Hippocampal formation (tissue), 2 donors: ENCODE measurements at places on chromosomes 5 and 9.

DNA sequence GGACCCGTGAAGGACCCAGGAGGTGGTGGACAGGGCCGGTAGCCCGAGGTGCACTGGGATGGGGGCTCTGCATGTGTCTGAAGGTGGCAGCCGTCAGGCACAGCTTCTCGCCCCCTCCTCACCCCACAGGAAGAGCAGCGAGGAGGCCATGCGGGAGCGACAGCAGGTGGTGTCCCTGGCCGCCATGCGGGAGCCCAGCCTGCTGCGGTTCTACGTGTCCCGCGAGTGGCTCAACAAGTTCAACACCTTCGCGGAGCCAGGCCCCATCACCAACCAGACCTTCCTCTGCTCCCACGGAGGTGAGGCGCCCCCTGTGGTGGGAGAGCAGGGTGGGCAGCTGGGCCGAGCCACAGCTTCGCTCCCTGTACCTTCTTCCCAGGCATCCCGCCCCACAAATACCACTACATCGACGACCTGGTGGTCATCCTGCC, 39.9 kb downstream of the USP20 start:
- no peak for DNase-seq

DNA sequence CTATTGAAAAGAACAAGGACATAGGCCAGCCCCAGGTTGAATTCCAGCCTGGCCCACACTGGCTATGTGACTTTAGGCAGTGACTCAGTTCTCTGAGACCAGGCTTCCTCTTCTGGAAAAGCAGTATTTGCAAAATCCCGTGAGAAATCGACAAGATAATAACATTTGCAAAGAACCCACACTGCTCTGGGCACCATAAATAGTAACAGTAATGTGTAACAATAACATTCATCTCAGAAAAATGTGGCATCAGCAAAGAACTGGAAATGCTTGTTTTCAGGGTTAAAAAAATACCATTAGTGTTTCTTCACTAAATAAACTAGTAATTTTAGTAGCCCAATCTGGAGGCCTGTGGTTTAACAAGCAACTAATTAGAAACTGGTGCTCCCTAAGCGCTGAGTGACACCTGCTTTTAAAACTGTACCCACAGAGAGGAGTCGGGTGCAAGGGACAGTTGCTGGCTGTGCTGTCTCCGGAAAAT, 148.4 kb downstream of the TTLL11 start:
- DNase-seq = no peak

DNA sequence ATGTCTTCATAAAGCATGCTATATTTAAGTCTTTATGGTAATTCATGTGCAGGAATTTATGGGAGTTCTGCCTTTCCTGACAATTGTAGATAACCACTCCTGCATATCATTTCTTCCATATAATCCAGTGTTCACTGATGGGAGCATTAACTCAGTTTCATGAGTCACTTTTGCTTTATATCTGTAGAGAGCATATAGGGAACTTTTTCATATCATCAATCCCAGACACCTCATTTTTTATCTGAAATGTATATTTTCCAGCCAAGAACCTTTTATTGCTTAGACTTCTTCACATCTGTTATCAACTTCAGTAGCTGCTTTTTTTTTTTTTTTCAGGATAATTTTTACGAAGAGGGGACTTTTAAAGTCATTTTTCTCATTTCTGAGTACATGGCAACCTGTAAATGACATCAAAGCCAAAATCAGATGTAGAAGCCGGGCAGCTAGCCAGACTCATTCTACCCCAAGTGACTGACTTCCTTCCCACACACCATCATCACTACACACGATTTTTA, 41.1 kb downstream of the NFX1 start:
- no peak for DNase-seq

- DNase-seq = no peak
Observed at GRCh38 chr5:137688210-137688840, 47.6 kb downstream of the KLHL3 start.

GRCh38 chr5:175868996-175869638, 2.3 kb upstream of the CPLX2 start:
- no peak for DNase-seq

DNA sequence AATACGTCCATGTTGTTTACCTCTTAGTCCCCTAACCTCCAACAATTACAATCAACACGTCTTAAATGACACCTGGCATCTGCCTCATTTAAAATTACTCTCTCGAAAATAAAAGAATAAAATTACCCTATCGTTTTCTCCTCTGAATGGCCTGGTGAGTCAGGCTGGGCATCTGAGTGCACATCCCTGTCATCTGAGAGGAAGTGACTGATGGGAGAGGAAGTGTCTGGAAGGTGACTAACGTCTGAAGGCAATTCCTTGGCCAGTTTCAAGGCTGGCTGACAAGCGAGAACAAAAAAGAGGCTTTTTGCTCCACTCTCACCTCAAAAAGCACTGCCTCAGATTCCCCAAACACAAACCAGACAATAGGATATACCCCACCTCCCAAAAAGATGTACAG, 57.7 kb downstream of the MAPKAP1 start:
- no peak for DNase-seq

DNA sequence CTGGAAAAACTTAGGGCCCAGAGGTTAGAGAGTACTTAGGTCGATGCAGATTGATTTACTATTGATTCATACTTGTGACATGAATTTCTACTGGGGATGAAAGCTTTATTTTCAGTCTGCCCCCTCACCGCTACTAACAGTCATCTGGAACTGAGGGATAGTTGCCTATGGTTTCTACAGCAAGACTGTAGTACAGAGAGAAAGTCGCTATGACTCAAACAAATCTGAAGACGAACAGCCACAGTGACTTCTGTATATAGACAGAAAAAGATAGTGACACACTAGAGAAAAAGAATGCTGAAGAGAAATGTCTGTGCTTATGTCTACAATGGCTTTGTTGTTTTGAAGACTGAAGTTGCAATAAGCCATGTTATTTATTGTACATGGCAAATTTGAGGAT, 17.3 kb downstream of the OR13D1 start:
- DNase-seq = no peak
